Stimulated activated CD4-positive, alpha-beta T cell treated with anti-CD3 and anti-CD28 coated beads, Interleukin-12 subunit alpha, Interleukin-12 subunit beta, amount 100 ng/mL, for 48 hours (primary cell): ENCODE measurements at places on chromosomes 4 and X.

GRCh38 chr4:132587626-132588025, 561.5 kb upstream of the PCDH10 start:
- DNase-seq = no peak

DNA sequence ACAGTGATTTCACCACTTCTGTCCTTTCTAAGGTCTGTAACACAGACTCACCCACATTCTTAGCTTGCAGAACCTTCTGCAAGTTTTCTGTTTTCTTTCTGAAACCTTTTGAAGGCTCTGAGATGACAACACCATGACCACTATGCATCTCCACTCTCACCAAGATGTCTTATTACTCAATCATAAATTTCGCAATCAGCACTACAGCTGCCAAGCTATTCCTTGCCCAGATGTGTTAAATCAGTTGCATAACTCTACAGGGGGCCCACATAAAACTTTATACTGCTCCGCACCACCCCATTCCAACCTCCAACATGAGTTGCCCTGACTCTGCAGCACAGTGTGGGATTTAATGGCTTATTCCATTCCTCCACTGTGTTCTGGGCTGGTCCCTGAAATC, 229.9 kb downstream of the COL25A1 start:
- DNase-seq = no peak

DNA sequence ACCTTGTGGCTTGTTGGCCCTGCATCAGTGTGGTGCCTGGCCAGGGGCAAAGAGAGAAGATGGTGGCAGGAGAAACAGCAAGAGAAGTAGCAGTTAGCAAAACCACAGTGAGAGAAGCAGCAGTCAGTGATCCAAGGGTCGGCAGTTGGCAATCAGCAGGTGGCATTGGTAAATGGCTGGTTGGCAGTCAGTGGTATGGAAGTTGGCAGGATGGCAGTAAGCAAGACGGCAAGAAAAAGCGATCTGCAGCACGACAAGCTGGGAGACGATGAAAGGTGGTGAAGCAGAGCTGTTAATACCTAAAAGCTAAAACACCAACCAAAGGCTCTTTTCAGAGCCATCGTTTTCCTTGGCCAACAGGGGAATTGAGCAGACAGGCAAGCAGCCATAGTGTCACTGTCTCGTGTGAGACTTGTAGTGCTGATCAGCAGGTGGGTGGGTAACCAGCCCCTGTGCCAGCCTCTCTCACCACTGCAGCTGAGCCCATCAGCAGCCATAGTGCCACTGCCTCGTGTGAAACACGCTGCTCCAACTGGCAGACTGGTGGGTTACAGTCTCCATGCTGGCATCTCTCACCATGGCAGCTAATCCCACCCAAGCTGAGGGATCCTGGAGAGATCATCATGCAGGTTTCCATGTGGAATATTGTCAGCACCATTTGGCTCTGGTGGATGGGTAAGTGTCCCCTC, 2078.4 kb downstream of the PCDH7 start:
- DNase-seq = no peak

DNA sequence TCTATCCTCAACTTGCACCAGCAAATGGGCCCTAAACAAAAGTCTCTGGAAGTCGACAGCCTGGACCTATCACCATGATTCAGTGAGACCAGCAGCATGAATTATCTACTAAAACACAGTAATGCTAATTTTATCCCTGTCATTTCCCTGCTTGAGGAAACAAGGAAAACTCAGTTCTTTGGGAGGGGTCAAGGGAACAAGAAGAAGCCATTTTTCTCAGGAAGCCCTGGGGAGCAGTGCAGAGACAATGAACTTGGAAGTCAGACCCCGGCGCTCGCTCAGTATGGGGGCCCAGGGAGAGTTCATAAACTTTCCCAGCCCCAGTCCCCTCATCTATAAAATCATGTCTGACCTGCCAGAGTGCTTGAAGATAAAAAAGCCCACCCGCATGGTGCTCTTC, 50.4 kb downstream of the DCTD start:
- DNase-seq = no peak

- no peak for DNase-seq
These were observed 194.7 kb downstream of the PTTG2 start for GRCh38 chr4:38154681-38155588.

DNA sequence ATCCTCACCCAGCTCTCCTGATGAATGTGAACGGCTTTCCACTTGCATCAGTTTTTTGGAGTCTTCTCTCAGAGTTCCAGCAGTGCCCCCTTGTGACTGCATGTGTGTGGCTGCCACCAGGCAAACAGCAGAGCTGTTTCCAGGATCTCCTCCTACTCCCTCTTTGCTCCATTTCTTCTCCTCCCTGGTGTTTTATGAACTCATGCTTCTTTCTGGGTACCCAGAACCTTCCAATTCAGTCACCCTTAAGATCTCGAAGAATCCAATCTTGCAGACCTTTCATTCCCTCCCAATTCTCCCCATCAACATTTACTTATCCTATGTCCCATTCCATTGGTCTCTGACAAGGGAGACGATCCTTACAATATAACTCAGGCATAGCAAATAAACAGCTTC, 6.8 kb upstream of the TCEANC start:
- peak; percentile 37 for DNase-seq

DNA sequence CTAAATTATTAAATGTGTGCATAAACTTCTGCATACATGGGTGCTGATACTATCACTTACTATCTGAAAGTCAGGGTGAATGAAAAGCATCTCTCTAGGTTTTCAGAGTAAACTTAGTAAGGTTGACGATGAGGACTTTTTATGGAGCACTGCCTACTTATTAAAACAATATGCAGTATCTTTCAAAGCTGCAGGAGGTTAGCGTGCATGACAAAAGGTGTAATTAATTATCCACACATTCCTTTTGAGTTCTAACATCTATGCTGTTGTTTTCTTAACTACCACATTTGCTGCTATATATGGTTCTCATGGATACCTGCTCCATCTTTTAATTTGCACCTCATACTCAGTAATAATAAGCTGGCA, 256.2 kb downstream of the FSTL5 start:
- DNase-seq = no peak

- DNase-seq = peak; percentile 61
These were observed 286.2 kb upstream of the TET2 start for GRCh38 chr4:104860238-104861123.

DNA sequence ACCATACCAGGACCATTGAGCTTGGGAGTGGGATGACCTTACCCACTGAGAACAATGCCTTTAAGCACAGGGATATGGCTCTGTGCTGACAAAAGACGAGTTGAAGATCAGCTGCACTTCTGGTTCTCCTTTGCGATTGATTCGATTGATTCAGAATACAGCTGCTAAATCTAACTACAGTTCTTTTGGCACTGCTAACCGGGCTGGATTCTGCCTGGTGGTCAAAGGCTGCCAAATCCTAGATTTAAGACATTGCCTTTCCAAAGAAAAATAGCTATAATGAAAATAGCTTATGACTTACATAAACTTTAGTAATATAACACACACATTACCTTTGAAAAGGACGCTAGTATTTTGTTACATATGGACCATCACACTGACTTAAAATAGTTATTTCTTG, 18.3 kb downstream of the RAP2C start:
- no peak for DNase-seq

GRCh38 chrX:91137883-91138282, 296.8 kb upstream of the PABPC5 start:
- DNase-seq = no peak

DNA sequence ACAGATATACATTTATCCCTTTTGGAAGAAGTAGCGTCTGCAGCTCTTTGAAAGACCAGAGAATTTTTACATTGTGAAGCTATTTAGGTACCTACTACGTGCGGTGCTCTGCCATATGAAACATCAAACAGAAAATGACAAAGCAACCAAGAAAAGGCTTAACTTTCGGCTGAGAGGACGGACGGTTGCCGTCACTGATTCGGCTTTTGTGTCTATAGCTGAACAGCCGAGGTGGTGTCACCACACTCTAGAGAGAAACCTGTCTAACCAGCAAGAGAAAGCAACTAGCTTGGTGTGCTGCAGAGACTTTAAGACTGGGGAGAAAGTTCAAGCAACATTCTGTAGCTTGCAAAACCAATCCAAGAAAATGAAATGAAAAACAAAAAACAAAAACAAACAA, 145.5 kb downstream of the SHOX start:
- DNase-seq = no peak

- no peak for DNase-seq
These were observed 291.9 kb downstream of the BMPR1B start for GRCh38 chr4:95049551-95050233.

DNA sequence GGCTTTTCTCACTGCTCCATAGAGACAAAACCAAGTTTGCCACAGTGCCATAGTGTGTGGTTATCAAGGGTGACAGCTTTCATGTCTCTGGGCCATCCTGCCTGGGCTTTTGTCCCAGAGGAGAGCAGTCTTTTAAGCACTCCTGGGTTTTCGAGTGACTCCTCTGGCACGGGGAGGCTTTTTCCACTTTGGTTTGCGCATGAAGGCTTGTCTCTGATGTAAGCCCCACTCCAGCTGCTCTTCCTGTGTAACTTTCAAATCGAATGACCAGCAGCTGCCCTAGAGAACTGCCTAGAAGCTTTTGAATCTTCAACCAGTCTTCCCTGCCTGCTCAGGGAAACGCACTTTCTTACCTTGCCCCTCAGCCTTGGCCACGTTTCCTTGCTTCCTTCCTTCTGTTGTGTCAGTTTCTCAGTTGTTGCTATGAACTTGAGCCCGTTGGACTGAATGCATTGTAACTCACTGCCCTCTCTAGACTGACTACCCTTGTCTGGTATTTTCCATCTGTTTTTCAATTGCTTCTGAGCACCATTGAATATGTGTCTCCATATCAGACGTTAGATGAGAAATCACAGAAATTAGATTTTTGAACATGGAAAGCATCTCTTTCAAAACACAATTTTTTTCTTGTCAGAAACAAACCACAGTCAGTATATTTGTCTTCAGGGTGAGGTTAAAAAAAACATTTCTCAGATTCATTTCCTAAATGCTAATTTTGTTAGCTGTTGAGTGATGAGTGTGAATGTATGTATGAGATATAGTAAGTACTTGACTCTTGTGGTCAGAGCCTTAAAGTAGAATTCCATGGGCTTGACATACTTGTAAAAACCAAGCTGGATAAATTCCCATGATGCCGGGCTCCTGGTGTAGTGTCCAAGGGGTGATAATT, 45.3 kb downstream of the SLC9A6 start:
- no peak for DNase-seq

DNA sequence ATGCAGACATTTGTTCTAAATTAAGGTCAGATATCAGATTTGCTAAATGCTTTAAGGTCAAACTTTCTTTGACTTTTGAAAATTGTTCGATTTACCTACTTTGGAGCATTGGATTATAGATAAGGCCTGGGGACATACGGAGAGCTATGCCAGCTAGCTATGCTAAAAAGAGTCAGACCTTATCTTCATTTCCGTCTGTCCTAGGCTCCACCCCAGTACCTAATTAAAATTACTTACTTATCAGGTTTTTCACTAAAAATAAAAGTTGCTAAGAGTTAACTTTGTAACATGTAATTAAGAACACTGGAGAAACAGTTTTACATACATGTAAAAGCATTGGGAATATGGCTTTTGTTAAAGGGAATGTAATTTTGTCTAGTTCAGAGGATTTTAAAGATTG, 7.1 kb upstream of the TMEM35A start:
- DNase-seq = no peak

GRCh38 chr4:74623041-74623440, 171.3 kb downstream of the BTC start:
- DNase-seq = no peak

GRCh38 chr4:40046311-40046980, 10.2 kb upstream of the N4BP2 start:
- DNase-seq = peak; percentile 34

DNA sequence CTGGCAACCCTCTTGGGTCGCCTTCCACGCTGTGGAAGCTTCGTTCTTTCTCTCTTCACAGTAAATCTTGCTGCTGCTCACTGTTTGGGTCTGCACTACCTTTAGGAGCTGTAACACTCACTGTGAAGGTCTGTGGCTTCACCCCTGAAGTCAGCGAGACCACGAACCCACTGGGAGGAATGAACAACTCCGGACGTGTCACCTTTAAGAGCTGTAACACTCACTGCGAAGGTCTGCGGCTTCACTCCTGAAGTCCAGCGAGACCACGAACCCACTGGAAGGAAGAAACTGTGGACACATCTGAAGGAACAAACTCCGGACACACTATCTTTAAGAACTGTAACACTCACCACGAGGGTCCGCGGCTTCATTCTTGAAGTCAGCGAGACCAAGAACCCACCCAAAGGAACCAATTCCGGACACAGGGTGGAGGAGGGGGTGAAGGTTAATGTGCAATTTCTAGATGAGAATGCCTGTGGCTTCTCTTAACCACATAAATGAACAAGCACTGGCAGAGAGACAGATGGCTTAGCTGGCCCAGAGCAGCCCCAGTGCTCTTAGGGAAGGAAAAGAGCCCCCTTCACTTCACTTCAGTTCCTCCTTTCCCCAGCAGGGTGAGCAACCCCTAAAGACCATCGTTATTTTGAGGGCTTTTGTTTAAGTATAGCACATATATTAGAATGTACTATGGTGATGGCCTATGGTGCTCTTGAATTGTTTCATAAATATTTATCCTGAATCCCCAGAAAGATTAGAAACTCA, 73.0 kb downstream of the LUZP4 start:
- no peak for DNase-seq

- no peak for DNase-seq
These were observed 81.0 kb downstream of the EPHA5 start for GRCh38 chr4:65589331-65589730.

GRCh38 chrX:31245714-31246113, 173.9 kb upstream of the FTHL17 start:
- DNase-seq = no peak

GRCh38 chr4:129326571-129327460, 230.9 kb downstream of the C4orf33 start:
- no peak for DNase-seq

GRCh38 chr4:150297861-150298474, 219.7 kb downstream of the DCLK2 start:
- DNase-seq = peak; percentile 19

- DNase-seq = no peak
These were observed 660.5 kb upstream of the PABPC4L start for GRCh38 chr4:134862116-134862515.

- no peak for DNase-seq
These were observed 23.6 kb upstream of the GLOD5 start for GRCh38 chrX:48737940-48738339.

DNA sequence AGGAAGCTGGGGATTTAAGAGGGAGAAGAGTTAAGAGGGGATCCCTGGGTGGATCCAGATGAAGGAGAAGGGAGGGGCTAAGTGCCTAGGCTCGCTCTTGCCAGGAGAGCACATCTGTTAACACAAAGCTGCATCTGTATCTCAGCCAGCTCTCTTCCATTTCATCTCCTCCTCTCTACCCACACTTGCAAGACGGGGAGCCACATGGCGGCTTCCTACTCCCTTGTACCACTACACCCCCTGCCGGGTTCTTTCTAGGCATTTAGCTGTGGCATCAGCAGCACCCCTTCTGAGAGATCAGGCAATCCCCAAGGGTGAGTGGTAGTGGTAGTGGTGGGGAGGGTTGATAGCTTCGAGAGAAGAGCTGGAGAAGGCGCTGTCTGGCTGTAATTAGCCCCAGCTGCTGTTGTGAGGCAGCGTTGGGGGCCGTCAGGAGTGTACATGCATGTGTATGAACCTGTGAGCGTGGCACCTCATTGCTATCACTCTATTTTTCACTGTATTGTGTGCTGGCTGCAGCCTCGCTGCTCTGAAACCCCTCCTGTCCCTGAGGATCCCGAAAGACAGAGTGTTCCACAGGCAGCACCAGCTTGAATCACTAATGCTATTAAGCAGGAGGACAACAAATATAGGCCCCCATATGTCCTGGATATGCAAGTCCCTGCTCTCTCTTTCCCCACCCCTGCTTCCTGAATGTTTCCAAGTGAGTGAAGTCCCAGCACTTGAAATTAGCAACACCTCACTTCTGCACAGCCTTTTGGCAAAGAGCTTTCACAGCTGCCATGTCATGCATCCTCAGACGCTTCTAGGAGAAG, 73.7 kb downstream of the RTL9 start:
- no peak for DNase-seq

- no peak for DNase-seq
These were observed 20.7 kb downstream of the STX18 start for GRCh38 chr4:4521136-4521535.
